ENCODE measurements at places on chromosomes 12 and 14.
A peak's percentile ranks its signal among the peaks of the same experiment; 100 is the strongest.

GRCh38 chr12:47736877-47737676, 11.8 kb upstream of the ENDOU start:
- DNase-seq, result peak; percentile 75

- peak; percentile 8 for DNase-seq
Measured at GRCh38 chr12:4164559-4165558, 108.7 kb upstream of the CCND2 start.

GRCh38 chr14:50335389-50335788, 23.3 kb downstream of the DMAC2L start:
- DNase-seq, result no peak

DNA sequence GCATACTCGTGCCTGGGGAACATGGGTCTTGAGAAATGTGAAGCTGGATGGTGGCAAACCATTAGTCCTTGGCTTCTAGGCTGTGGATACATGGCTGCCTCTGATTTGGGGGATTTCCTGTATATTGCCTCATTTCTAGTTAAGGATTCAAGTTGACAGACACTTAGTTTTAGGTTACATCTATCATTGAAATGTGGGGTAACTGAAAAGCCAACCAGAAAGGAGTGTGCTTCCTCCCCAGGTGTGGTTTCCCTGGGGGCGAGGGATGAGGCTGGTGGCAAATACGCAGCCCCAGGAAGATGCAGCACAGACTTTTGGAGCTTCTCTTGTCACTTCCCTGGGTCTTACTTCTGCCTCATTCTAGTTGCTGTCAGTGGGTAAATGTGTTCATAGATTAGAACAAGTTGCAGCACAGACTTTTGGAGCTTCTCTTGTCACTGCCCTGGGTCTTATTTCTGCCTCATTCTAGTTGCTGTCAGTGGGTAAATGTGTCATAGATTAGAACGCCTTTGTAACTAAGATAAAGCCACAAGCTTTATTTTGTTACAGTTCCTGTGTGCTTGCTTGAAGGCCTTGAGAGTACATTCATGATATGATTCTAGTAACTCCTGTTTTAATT, 85.1 kb downstream of the BORCS5 start:
- DNase-seq, result no peak

DNA sequence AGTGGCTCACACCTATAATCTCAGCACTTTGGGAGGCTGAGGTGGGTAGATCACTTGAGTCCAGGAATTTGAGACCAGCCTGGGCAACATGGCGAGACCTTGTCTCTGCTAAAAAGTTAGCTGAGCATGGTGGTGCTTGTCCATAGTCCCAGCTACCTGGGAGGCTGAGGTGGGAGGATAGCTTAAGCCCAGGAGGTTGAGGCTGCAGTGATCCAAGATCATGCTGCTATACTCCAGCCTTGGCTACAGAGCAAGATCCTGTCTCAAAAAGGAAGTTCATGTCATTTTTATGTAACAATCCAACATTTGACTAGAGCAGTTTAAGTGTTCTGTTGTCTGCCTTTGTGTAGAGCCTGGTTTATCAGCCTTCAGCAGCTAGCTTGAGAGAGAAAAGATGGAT, 6.2 kb downstream of the OXA1L start:
- DNase-seq, result no peak

GRCh38 chr12:23099604-23100003, 474.6 kb downstream of the ETNK1 start:
- DNase-seq, result no peak

GRCh38 chr12:43058616-43059015, 469.1 kb upstream of the PRICKLE1 start:
- no peak for DNase-seq

- no peak for DNase-seq
Measured at GRCh38 chr12:132342251-132343227, 13.2 kb upstream of the GALNT9 start.

DNA sequence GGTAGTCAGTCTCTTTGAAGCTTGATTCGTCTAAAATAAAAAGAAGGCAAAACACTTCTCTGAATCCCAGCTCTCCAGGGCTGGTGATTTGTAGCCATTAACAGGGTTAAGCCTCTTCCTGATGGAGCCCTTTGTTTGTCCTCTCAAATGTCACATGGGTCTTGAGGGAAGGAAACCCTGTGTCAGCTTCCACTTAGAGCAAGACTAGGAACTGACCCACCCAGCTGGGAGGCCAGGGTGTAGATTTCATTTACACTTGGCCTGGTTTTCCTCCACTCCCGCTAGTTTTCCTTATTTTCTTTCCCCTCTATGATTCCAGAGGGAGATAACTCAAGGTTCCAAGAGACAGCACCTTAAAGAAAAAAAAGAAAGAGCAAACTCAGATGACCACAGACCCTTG, 230.5 kb upstream of the EGLN3 start:
- DNase-seq, result no peak

DNA sequence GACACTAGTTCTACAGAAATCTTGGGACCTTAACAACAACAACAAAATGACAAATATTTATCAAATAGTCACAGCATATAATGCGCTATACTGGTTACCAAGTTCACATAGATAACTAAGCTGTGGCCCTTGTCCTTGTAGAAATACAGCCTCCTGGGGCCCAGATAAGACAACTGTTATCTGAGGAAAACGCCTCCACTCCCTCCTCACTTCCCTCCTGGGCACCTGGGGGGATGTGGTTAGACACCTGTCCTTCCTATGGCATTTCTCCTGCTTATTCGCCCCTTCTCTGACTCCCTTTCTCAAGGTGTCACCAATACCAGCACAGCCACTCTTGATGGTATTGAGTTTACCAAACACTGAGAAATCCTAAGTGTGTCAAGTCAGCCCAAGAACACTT, 419.4 kb downstream of the RAD51B start:
- no peak for DNase-seq

All from GM04504 (cell line).